ENCODE measurements at places on chromosomes 4 and X. TPM values are rescaled to one million over a fixed set of nuclear protein-coding genes. Genes with fewer than 3 reads are reported as not detected.
A peak's percentile ranks its signal among the peaks of the same experiment; 100 is the strongest.

Gene EDA
- total RNA-seq, result 15.1 TPM

- H3K4me3 ChIP-seq, result no peak overlapping the region
- H3K4me1 ChIP-seq, result peaks cover 18% of the 10 kb centered on the region
- H3K27me3 ChIP-seq, result no peaks in the 10 kb centered on the region
- H3K36me3 ChIP-seq, result no peaks in the 10 kb centered on the region
- no peak for DNase-seq
These were observed 21.2 kb upstream of the CYP4V2 start for GRCh38 chr4:186169945-186170802.

DNA sequence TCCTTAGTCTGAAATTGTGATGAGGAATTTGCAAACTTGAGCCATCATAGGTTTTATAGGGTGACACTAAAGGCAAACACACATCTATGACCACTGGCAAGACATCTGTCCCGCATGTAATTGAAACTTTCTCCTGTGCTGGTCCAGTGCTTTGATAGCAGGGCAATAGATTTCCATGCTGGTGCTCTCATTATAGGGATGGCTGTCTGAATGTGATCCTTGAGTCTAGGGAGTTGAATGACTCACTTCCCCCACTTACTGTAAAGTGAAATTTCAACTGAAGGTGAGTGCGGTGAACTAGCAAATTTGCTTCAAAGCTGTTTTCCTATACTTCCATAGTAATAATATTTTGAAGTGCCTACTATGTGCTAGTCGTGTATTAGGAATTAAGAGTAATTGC is 1630.0 kb downstream of the STIM2 start:
- H3K36me3 ChIP-seq, result peaks cover 4% of the 10 kb centered on the region
- no peaks in the 10 kb centered on the region for H3K27me3 ChIP-seq
- peaks cover 12% of the 10 kb centered on the region for H3K4me1 ChIP-seq
- H3K4me3 ChIP-seq, result no peak overlapping the region
- peak overlapping the region; percentile 28 for H3K27ac ChIP-seq

- no peak for DNase-seq
- H3K27ac ChIP-seq, result no peak overlapping the region
- H3K4me3 ChIP-seq, result no peak overlapping the region
- no peaks in the 10 kb centered on the region for H3K36me3 ChIP-seq
- H3K4me1 ChIP-seq, result no peaks in the 10 kb centered on the region
- H3K27me3 ChIP-seq, result no peaks in the 10 kb centered on the region
These were observed 317.0 kb upstream of the ANXA10 start for GRCh38 chr4:167775375-167775774.

DNA sequence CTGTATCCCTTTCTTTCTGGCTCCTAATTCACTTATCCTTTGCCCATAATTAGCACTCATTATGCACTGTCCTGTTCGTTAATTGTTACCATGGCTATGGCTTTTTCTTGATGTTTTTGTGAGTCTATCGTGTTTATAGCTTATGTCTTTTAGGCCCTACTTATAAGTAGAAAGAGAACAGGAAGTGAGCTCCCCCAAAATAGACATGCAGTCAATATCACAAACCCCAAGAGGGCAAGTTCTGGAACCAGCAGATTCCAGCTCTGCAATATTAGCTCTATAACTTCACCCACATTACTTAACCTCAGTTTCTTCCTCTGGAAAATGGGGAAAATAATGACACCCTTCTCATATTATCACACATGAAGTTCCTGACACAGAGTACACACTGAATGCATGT is 7.4 kb upstream of the HS3ST1 start:
- no peak overlapping the region for H3K4me3 ChIP-seq
- no peaks in the 10 kb centered on the region for H3K27me3 ChIP-seq
- H3K4me1 ChIP-seq, result peaks cover 10% of the 10 kb centered on the region
- DNase-seq, result no peak
- no peak overlapping the region for H3K27ac ChIP-seq
